Urinary bladder (tissue), 4 donors: ENCODE measurements at places on chromosomes 1 and 21.
A peak's percentile ranks its signal among the peaks of the same experiment; 100 is the strongest.

DNA sequence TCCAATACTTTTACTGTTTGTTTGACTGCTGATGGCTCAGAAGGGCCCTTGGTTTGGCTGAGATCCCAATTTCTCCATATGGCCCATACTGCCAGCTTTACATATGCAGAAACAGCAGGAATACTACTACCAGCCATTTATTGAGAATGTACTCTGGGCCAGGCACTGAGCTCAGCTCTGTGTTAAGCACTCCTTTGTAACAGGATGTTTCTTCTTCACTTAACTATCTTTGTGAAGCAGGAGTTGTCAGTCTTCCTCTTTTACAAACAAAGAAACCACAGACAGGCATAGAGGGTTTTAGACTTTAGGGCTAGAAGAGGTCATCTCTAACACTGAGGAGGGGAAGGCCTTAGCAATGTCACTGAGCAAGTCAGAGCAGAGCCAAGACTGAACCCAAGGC, 8.3 kb downstream of the HMGCL start:
- no peak for DNase-seq

GRCh38 chr1:192703283-192704206, 67.6 kb downstream of the RGS13 start:
- DNase-seq = no peak

DNA sequence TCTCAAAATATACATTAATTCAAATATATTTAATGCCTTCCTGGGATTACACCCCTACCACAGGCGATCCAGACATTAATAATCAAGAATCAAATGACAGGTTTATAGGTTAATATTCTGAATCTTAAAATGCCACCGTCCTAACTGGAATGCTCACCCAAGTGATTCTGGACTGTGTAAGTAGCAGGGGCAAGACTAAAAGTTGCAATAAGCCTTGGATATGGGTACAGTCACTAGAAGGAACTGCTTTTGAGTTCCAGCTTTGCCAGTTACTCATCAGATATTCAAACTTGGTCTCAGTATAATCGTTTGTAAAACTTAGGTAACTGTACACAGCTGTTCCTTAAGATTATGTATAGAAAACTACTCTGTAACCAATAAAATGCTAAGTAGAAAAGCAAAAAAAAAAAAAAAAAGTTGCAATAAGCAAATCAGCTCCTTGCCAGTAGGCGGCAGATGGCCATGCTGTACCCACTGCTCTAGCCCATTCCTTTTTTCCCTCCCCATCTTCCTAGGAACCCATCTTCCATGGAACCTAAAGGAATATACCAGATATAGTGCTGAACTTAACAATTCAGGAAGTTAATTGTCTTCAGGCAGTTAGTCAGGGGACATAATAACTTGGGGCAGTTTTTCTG, 10.5 kb downstream of the RO60 start:
- no peak for DNase-seq

DNA sequence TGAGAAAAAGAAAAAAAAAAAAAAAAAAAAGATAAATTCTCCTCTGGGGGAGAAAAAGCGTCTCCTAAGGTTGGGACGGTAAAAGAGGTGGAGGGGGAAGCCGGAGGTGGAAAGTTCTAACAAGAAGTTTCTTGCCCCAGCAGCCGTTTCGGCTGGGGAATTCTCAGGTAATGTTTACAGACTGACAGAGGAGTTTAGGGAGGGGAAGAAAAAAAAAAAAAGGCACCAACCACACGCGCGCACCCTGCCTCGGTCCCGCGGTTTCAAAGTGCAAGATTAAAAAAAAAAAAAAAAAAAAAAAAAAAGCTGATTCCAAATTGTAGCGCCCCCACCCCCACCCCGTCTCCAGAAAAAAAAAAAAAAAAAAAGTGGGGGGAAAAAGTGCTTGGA, 504 bp downstream of the DHRS3 start:
- no peak for DNase-seq

DNA sequence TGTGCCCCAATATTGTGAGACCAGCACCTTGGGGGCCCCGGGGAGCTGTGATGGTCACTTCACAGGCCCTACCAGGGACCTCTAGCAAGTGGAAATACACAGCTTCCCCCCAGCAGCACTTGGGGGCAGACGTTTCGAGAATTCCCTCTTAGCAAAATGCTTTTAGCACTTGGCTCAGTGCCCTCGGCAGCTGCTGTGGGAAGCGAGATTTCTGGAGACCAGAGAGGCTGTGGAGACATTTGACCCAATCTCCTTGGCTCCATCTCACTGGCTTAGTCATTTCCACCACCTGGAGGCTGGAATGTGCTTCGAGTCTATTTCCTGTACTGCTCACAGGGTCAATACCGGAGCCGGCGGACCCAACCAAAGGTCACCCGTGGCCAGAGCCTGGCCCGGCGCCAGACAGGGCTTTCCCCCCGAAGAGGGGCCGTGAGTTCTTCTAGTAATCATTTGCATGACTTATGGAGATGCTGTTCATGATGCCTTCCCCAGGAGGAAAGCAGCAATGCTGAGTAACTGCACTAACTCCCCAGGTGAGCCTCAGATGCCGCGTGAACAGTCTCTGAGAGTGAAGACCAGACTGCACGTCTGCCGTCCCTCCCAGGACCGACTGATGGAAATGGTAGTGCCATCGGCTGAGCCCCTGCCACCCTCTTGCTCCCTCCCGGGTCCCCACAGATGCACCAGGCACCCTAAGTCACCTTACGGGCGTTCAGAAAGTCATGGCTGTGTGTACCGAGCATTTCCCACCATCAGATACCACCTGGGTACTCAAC, 4.4 kb upstream of the C2CD2 start:
- peak; percentile 62 for DNase-seq

GRCh38 chr21:36800734-36801133, 101.8 kb downstream of the SIM2 start:
- DNase-seq = no peak

- DNase-seq = no peak
These were observed 6.9 kb downstream of the IL10RB start for GRCh38 chr21:33273044-33273443.

- DNase-seq = no peak
These were observed 824 bp upstream of the KRTAP21-3 start for GRCh38 chr21:30719401-30719800.

DNA sequence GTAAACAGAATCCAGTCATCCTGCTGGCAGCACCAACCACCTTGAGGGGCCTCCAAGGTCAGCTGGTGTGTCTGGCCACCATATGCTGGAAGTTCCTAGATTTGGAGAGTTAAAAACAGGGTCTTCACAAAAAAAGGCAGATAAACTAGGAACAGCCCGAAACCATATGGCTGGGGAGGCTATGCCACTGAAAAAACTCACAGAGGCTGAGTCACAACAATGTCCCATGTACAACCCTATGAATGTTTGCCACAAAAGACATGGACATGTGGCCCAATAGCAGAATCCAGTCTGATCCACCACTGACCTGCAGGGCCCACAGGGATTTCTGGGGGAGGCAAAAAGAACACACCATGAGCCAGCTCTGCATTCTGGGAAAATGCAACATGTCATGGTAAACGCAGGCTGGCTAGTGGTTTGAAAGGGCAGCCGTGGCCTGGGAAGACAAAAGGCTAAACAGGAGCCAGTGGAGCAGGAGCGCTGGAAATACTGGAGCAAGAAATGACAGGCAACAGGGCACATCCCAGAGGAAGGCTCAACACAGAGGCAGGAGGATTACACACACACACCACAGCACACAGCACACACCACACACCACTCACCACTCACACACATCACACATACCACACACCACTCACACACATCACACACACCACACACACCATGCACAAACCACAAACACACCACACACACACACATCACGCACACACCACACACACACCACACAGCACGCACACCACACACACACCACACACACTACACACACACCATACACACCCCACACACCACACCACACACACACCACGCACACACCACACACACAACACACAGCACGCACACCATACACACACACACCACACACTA, 55.4 kb downstream of the HSF2BP start:
- DNase-seq = no peak

- no peak for DNase-seq
These were observed 88.5 kb upstream of the SOD1 start for GRCh38 chr21:31570824-31571566.

- DNase-seq = no peak
These were observed 3.4 kb upstream of the CSF1 start for GRCh38 chr1:109907190-109907774.

DNA sequence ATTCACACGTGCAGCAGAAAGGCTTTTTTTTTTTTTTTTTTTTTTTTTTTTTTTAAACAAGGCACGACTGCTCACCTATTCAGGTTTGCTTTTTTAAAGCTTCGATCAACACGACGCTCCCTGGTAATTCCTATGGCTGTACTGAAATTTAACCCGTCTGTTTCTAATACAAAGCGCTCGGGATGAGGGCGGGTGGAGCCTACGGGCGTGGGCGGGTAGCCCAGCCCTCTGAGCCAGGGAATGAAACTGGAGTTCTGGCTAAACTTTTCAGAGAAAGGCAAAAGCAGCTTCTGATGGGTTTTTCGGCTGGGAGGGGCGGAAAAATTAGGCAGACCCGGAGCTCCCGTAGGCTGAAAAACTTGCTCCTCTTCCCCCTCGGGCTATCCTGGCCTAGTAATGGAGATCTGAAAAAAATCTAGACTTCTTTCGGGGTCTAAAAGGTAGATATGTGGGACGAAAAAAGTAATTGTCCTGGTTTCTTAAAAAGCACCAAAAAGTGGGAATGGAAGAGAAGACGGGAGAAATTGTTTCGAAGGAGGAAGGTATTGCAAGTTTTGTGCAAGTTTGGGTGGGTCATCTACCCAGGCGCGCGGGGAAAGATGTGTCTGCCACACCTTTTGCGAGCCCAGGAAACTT, 7.4 kb downstream of the NR5A2 start:
- no peak for DNase-seq

DNA sequence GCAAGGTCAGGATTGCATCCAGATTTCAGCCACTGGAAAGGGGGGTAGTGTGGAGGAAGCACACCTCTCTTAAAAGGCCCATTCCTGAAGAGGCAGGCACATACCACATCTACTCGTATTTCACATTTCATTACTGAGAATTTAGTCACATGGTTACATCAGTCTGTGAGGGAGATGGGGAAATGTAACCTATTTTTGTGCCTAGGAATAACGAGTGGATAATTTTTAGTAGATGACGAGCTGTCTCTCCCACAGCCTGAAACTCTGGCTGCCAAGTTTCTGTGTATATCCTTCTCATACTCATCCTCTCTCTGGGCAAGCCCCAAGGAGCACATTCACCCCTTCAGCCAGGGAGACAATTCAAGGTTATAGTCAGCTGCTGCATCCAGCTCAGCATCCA, 10.3 kb upstream of the C21orf91 start:
- DNase-seq = no peak

DNA sequence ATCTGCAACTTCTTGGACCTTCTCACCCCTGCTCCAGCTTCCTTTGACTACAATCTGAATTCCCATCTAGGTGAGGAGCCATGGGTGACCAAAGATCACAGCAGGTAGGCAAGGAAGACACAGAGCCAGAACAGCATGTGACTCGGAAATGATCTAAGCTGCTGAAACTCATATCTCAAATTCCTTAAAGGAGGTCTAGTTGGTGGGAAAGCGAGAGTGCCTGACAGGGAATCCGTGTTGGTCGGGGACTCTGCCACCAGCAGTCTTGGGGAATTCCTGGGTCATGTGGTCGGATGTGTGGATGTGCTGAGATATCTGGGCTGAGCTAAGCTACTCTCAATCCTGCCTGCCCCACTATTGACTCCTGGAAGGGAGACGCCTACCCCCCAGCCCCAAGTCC, 3.2 kb upstream of the NUAK2 start:
- no peak for DNase-seq

DNA sequence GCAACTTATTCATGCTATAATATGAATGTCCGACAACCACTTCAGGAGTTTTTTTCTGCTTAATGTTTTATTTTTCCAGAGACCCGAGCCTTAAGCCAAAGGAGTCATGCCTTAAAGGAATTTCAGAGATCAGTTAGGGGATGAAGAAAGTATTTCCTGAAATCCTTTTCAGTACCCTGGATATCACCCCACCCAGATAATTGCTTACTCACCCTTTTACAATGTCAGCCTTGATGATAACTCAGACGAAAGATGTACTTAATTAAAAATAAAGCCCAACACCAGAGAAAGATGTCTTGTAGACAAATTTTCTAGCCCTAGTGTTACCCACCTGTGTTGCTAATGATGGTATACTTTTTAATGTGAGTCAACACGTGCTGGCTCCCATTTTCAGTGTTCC, 124.1 kb downstream of the XCL2 start:
- DNase-seq = no peak

DNA sequence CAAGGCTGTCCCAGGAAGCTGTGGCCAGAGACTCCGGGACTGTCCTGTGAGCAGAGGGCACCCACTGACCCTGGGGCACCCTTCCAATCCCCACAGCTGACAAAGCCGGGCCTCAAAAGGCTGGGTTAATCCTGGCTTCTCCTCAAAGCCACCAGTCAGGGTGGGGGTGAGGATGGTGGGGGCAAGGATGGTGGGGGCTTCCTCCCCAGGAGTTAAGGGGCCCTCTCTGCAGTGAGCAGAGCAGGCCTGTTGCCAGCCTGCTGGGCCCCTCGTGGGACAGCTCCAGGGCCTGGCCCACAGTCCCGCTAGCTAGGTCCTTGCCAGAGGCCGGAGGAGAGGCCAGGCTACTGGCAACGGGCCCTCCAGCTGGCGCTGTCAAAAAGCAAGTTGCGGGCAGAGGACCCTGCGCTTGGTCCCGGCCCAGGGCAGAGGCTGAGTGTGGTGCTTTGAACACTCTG, 37.9 kb upstream of the CCDC27 start:
- no peak for DNase-seq

- peak; percentile 94 for DNase-seq
These were observed at the start of gene KIF1B for GRCh38 chr1:10209905-10210810. Gene KIF1B, plus strand, starts transcription at chr1:10210570. Its CDS starts 21,759 bp downstream, at chr1:10232329.

- no peak for DNase-seq
These were observed 48.4 kb upstream of the KAZN start for GRCh38 chr1:14549897-14550620.

DNA sequence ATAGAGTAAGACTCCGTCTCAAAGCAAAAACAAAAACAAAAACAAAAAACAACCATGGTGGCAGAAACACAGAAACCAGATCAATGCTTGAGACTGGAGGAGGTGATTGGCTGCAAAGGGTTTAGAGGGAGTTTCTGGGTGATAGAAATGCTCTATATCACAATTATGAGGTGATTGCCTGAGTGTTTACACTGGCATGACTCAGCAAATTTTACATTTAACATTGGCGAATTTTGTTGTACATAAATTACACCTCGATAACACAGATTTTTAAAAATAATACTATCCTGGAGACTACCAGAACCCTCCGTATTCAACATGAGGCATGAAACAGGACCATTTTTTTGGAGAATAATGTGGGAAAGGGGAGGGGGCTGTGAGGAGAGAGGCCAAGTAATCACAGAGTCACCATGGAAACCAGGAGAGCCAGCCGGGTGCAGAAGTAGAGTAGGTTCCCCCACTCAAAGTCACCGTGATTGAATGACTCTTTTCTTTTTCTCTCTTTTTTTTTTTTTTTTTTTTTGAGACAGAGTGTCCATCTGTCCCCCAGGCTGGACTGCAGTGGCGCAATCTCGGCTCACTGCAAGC, 24.3 kb downstream of the HEYL start:
- no peak for DNase-seq

- no peak for DNase-seq
These were observed 27.6 kb downstream of the SNX27 start for GRCh38 chr1:151639466-151639865.

GRCh38 chr1:246497331-246497915, 9.7 kb downstream of the SMYD3 start:
- DNase-seq = peak; percentile 57

- DNase-seq = no peak
These were observed 28.1 kb upstream of the NHLH2 start for GRCh38 chr1:115869064-115869463.
